Glomerular endothelial cell (primary cell): ENCODE measurements at places on chromosomes 13 and 19.

DNA sequence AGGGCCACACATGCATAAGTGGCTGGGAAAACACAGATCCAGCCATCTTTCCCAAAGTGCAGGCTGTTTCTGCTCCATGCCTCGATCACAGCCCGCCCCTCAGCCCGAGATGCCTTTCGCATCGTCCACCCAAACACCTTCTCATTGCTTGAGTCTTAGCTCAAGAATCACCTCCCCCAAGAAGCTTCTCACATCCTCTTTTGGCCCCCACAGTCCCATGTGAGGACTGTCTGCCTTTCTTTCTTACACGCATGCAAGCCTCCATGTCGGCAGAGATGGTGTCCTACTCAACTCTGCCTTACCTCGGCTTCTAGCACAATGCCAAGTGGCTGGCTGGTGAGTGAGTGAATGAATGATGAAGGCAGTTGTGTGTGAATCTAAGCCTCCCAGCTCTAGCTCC, 18.1 kb upstream of the GSX1 start:
- no peak for DNase-seq

GRCh38 chr13:104953588-104953987, 1581.9 kb downstream of the EFNB2 start:
- DNase-seq: no peak

- no peak for DNase-seq
Measured at GRCh38 chr13:24671386-24672113, 8.7 kb upstream of the ATP12A start.

DNA sequence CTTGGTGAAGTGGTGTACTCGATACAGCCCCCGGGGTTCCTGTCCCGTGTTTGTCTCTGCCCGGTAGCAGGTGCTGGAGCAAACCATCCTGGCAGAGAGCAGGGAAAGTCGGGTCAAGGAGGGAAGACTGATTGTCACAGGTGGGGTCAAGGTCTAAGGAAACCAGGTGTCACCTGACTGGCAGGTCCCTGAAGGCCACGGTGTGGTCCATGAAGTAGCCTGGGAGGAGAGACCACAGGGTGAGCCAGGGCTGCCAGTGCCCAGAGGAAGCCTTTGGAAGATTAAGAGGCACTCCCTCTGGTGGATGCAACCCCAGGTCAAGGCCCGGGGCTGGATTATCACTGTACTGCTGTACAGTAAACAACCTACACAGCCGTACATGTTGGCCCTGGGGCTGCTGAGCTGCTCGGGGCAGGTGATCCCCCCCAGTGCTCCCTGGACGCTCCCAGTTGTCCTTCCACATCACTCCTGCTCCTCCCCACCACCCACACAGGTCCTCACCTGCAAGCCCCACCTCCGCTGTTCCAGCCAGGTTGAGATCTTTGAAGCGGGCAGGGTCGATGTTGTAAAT, 6.0 kb upstream of the CCER2 start:
- DNase-seq: no peak

- no peak for DNase-seq
Measured at GRCh38 chr13:45705918-45706317, 3.8 kb downstream of the CBY2 start.

DNA sequence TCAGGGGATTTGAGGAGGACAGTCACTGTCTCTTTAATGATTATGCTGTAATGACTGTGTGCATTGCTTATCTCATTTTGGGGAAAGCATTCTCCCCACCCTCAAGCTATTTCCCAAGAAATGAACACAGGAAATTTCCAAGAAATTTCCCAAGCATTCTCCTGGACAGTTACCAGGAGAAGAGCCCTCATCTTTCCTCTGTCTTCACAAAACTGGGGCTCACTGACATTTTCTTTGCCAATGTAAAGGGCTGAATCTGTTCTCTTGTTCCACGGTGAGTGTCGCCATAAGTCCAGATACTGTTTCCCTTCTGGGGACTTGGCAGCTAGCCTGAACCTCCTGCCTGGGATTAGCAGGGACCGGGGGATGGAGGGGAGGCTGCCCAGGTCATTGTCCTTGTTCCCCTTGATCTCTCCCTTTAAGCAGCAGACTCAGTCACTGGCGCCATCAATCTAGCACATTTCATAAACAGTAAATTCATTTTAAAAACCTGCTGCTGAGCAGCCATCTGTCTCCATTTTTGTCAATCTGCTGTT, 172.8 kb downstream of the DNAJC15 start:
- DNase-seq: no peak

- DNase-seq: peak; percentile 86
Measured at GRCh38 chr13:114128624-114129522, 3.5 kb downstream of the RASA3 start.

GRCh38 chr19:51018745-51019543, 565 bp downstream of the KLK10 start:
- DNase-seq: no peak

DNA sequence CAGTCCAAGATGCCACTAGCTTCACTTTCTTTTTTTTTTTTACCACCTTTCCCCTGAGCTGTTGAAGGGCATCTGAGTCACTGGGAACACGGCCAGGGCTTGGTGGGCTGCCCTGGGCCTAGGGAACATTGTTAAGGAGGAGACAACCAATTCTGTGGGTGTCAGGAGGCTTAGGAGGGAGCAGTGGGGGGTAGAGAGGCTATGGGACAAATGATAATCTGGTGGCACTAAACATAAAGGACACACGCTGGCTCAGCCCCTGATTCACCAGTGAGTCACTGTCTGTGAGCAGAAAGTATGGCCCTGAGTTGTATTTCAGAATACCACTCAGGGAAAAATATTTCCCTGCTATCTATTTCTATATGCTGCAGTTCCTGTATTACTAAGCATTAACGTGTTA, 207.8 kb downstream of the DCLK1 start:
- no peak for DNase-seq

GRCh38 chr13:35763060-35763781, 286.7 kb upstream of the MAB21L1 start:
- DNase-seq: no peak

GRCh38 chr13:112747256-112747655, 57.4 kb downstream of the ATP11A start:
- no peak for DNase-seq
